ENCODE measurements at places on chromosomes 4 and X.
A peak's percentile ranks its signal among the peaks of the same experiment; 100 is the strongest.

GRCh38 chr4:152398060-152398459 is 137.8 kb downstream of the FBXW7 start:
- DNase-seq: no peak

DNA sequence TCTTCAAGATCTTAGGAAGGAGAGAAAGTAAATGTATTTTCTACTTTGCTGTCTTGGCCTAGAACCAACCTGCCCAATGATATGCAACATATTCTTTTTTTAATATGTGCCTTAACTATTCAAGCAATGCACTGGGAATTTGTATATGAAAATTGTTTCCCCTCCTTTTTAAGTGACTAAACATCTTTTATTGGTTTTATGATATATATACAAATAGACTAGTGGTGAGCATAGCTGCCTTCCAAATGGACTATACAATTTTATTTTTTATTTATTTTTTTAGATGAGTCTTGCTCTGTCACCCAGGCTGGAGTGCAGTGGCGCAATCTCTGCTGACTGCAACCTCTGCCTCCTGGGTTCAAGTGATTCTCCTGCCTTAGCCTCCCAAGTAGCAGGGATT is 10.3 kb downstream of the NOCT start:
- DNase-seq: no peak

DNA sequence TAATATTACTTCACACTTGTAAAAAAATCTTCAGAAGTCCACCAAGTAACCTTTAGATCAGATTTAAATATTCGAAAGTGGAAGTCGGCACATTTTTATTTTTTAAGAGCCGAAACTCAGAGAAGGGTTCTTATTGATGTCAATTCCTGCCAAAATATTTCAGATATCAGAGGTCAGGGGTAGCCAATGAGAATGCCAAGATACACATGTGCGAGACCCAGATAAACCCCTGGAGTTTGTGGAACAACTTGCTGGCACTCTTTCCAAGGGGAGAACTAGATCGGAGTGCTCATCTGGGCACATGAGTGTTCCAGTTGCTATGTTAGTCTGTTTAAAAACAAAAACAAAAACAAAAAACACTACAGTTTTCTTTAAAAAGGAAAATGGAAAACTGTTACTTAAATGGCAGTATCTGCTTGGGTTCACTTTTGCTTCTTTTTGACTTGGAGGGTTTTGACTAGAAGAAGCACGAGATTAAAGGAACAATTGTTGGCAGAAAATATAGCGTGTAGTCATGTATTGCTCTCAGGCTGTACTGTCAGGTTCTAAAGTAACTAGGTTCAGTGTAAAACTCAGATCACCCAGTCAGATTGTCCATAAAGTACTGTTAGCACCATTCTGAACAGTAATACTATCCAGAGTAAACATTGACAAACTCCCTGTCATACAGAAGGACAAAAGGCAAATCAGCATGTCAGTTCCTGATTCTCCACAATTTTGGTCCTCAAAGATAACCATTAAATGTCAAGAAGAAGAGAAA is 188.0 kb upstream of the PACRGL start:
- peak; percentile 74 for DNase-seq

DNA sequence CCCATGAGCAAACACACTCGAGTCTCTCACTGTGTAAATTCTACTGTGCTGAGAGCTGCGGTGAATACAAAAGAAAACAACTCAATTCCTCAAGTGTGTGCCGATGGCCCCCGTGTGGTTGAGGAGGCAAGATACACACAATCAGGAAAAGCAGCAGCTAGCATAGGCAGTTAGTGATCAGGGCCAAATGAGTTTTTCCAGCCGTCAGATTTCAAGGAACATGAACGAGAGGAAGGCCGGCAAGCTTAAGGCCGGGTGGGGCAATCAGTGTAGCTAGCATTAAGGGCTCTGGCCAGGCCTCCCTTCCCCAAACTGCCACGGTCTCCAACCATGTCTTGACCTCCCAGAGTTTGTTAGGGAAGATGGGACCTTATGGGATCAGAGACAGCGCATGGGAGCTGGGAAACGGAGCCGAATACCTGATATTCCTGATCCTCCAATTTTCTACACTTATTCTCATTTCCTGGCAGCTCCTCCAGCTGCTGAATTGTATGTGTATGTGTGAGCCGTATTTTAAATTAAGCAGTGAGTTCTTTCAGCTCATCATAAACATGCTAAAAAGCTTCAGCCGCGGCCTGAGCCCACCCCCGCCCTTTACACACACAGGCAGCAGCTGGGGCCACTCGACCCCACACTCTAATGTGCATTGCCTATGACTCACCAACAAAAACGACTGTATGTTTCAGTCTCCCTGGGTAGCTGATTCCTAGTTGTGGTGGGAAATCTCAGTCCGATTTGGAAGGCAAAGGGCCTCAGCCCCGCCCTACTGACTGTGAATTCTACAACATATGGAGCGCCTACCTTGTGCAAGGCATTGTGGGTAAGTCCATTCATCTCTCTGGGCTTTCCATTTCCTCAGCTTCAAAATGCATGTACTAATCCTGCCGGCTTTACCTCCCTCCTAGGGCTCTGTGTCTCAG is 59.9 kb downstream of the RTL9 start:
- peak; percentile 66 for DNase-seq

- DNase-seq: no peak
Measured at GRCh38 chrX:151398346-151398745, 1.3 kb downstream of the VMA21 start.

DNA sequence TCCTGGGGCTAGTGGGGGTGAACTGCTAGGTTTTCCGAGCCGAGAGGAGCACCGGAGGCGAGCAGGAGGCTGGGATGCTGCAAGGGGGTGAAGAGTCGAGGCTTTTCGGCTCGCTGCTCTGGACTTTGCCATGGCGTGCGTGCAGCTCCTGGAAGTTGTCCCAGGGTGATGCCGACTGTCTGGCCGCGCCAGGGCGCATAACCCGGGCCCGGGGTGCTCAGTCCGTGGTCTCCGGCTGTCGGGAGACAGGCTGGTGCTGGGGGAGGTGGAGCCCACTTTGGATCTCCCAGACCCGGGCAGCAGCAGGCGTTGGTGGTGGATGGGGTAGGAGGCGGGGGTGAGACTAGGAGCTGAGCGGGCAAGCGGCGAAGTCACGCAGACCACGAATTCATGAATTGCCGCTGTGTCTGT is 793 bp downstream of the GRIA3 start:
- DNase-seq: no peak

- no peak for DNase-seq
Measured at GRCh38 chr4:176357359-176358082, 37.8 kb downstream of the SPCS3 start.

- no peak for DNase-seq
Measured at GRCh38 chr4:86630629-86631028, 36.5 kb downstream of the PTPN13 start.

DNA sequence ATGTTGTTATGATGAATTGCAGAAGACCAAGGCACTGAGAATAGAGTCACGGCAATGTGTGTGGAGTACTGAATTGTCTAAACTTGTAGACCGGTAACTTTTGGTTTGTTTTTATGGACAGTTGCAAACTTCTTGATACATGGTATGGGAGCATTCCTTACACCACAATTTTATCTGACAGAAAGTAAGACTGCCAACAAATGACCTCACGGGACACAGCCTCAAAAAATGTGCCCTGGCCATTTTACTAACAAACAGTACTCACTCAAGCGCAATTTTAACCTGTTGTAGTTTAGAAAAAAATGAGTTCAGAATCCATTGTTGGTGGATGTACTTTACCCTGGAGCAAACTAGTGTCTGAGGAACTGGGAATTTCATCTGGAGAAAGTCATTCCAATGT is 321.2 kb downstream of the CAMK2D start:
- no peak for DNase-seq

- DNase-seq: no peak
Measured at GRCh38 chrX:52839137-52839536, 28.1 kb downstream of the XAGE5 start.

- no peak for DNase-seq
Measured at GRCh38 chr4:122083351-122083750, 68.8 kb upstream of the BLTP1 start.

GRCh38 chr4:74715706-74716435 is 78.5 kb downstream of the BTC start:
- no peak for DNase-seq

DNA sequence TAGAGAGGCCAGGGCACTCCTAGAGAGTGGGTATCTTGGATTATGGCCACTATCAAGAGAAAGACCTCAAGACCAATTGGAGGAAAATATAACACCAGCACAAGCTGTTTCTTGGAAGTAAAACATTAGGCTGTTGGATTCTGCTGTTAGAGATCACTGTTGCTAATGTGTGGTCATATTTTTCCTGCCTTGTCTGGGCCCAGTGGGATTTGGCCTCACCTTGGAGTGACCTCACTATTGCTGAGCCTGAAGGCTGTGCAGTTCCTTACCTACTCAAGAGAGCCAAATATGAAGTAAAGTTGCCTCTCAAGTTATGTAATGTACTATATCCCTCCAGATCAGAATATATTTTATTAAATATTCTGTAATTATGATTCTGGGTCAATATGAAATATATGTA is 355.4 kb upstream of the CTSO start:
- DNase-seq: no peak

- no peak for DNase-seq
Measured at GRCh38 chrX:138150709-138151108, 560.8 kb downstream of the FGF13 start.

DNA sequence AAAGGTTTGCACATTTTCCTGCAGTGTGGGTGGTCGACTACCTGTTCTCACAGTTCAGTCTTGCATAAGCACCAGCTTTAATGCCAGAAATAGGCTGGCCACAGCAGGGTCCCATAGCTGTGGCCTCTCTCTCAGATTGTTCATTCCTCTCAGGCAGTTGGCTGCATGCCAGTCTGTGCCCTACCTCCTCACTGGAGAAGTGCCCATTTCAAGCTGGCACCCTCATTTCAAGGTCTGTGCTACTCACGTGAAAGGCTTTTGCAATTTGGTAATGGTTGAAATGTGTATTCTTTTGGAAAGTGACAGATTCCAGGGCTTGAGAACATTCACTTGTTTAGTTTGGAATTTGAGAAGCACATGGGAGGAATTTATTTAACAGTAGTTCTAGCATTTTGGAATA is 28.9 kb upstream of the MTMR1 start:
- DNase-seq: peak; percentile 90

DNA sequence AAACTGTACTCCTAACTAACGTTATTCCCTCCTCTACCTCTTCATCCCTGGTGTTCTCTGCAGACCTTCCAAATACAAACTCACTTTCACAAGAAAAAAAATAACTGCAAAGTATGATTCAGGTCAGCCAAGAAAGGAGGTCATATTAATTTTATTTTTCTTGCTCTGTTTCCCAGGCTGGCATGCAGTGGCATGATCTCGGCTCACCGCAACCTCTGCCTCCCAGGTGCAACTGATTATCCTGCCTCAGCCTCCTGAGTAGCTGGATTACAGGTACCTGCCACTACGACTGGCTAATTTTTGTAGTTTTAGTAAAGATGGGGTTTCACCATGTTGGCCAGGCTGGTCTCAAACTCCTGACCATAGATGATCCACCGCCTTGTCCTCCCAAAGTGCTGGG is 156.6 kb downstream of the CHIC2 start:
- no peak for DNase-seq

DNA sequence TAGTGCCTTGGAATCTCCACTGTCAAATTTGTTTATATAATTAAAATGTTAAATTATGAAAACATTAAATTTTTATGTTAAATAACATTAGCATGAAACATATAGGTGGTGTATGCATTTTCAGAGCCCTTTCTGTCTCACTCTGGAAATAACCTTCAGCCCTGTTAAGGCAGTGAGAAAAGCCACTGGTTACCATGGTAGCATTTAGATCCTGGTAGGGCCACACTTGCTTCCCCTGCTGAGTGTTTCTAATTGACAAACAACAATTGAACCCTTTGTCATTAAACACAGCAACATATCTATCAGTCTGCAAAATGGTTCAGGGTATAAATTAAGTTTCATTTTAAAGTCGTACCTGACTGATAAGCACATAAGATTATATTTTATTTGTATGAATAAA is 63.5 kb downstream of the PDK3 start:
- no peak for DNase-seq

DNA sequence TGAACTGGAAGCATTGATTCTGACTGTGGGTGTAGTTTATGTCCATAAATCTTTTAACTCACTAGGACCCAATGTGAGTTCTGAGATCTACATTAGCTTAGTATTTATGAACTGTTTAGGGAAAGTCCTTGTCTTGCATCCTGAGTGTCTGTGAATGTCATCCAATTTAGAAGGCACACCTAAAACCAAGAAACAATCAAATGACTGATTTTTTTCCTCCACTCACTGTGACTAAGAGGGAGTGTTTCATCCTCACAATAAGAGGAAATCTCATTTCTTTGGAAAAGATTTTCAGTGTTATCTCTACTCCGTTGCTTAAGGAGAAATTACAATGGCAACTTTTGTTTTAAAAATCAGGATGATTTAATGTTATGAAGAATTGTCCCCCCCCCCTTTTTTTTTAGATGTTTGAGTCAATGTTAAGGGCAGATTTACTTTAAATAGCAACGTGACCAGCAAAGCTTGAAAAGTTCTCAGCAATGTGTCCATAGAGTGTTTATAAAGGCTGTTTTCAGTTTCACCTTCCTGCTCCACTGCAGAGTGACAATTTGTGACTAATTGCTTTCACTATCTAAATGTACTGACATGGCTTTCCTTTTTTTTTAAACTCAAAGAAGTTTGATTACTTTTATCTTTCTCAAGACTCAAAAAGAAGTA is 173.0 kb downstream of the SPCS3 start:
- DNase-seq: no peak

GRCh38 chrX:123311486-123311885 is 127.4 kb downstream of the GRIA3 start:
- no peak for DNase-seq

DNA sequence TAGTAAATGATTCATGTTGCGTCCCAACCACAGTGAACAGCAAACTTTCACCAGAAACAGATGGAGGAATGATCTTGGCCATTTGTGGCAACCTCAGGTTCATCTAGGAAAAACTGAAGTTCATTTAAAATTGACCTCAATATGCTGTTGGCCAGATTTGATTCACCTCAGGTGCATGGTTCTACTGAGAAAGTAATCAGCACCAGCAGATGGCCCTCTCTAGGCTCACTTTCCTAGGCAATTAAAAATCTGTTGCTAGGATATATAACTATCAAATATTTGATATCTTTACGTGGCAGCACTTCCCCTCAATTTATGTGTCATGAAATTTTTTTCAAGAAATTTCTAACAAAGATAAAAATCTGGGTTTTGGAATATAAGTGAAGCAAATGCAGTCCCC is 344.7 kb downstream of the GALNTL6 start:
- no peak for DNase-seq
